ENCODE measurements at places on chromosomes 5 and 9.

- no peak for DNase-seq
Observed at GRCh38 chr9:93577078-93577974, 942 bp downstream of the PHF2 start.

DNA sequence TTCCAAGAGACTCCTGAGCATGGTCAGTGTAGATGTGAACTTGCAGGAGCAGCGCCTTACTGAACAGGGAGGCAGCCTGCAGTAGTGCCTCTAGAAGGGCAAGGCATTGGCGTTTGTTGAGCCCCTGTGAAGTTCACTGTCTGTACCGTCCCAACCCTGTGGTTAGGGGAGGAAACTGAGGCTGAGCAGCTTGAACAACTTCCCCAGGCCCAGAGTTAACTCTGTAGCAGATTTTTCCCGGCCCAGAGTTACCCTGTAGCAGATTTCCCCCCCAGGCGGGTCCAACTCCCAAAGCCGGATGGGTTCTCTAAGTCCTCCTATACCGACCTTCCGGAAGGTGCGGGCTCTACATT, 9.6 kb downstream of the LMX1B start:
- DNase-seq = no peak

DNA sequence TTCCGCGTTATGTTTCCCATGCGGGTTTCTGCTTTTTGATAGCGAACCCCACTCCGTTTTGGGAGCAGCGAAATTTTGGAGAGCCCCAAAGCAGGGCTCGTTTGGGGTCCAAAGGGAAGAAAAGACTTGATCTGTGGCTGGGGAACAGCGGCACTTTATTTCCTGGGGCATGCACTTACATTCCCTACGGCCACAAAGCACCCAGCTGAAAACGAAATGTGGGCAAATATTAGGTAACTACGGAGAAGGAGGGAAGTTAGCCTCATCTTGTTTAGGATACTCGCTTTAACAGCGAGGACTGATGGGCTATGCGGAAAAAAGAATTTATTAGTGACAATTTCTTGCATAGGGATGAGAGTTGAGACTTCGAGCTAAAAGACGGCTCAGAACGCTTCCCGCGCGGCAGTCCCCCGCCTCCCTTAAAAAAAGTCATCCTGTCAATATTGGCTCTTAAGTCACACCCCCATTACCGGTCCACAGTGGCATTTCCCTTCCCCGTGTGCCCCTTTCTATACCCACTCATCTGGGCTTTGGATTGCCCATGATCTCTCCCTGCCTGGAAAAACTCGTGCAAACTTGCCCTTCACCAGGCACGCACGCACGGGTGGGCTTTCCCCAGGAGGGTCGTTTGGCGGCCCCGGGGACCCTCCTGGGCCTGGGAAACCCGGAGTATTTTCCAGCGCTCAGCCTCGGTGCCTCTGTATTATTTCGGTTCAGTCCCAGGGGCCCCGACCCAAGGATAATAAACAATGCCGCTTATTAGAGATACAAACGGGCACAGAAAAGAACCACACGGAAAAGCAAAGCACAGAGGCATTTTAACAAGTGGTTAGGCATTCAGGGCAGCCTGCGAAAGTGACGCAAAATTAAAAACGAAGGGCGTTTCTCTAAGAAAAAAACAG, 35.8 kb upstream of the NFIB start:
- no peak for DNase-seq

DNA sequence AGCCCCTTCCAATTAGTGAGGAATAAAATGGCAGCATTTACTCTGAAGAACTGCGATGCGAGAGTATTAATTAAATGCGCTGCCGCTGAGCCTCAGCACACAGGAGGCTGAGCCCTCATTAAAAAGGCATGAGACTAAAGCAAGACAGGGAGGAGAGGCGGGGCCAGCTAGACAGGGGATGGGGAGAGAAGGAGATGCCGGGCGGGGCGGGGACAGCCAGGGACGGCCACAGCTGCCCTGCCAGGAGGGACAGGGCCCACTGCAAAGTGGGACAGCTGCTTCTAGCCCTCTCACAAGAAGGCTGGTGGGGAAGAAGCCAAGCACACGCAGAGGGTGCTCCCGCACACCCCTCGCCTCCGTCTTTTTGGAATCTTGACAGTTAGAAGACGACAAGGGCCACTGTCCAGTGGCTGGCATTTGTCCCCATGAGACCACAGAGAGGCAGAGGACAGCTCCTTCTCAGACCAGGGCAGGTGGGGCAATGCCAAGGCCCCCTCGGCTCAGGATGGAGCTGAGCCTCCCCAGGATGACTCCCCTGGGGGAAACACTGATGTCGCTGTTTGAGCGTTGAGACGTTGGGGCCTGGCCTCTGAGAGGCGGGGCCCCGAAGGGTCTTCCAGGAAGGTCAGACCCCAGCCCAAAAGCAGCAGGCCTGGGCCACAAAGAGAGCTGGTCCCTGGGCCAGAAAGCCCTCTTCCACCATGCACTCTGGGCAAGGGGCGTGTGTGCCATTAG, 26.9 kb downstream of the ADAMTS2 start:
- no peak for DNase-seq

- no peak for DNase-seq
Observed at GRCh38 chr5:179410291-179411160, 65.3 kb upstream of the ADAMTS2 start.

DNA sequence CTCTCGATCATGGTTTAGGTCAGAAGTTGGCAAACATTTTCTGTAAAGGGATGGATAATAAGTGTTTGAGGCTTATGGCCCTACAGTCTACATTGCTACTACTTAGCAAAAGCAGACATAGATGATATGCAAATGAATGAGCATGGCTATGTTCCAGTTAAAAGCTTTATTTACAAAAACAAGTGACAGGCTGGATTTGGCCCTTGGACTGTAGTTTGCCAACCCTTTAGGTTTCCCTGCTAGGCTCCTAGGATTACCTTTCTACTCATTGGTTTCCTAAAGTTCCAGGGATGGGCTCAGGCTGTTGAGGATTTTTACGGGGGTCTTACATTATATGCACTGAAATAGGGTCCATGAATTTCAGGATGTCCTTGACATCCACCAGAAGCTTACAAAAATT, 57.5 kb downstream of the GPR21 start:
- DNase-seq = no peak

GRCh38 chr5:158797498-158797845, 302.2 kb downstream of the EBF1 start:
- no peak for DNase-seq

DNA sequence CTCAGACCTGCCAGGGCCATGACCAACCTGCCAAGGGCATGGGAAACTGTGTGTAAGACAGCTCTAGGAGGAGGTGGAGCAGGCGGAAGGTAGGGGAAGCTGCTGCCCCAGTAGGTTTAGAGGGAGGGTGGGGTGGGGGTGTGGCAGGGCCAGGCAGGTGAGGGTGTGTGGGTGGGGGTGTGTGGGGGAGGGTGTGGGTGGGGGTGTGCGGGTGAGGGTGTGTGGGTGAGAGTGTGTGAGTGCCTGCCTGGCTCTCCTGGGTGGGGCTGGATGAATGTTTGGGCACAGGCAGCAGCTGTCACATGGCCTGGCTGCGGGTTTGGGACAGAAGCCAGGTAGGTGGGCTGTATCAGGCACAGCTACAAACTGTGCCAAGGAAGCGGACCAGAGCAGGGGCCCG, 8.8 kb upstream of the N4BP3 start:
- no peak for DNase-seq

DNA sequence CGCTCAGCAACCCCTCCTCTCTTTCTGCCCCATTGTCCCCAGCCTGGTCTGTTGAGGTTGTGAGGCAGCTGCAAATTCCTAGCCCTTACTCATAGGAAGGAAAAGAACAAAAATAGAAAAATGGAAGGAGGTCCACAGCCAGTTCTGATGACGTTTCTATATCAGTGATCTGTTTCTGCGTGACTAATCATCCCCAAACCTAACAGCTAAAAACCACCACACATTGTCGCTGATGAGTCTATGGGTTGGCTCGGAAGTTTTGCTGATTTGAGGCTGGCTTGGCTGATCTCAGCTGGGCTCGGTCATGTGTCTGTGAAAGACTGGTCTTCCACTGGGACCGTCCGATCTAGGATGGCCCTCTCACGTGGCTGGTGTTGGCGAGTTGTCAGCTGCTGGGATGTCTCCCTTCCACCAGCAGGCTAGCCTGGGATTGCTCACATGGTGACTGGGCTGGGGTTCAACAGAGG, 200.6 kb upstream of the ZNF618 start:
- no peak for DNase-seq

GRCh38 chr9:95762322-95762721, 113.2 kb upstream of the ERCC6L2 start:
- DNase-seq = no peak

DNA sequence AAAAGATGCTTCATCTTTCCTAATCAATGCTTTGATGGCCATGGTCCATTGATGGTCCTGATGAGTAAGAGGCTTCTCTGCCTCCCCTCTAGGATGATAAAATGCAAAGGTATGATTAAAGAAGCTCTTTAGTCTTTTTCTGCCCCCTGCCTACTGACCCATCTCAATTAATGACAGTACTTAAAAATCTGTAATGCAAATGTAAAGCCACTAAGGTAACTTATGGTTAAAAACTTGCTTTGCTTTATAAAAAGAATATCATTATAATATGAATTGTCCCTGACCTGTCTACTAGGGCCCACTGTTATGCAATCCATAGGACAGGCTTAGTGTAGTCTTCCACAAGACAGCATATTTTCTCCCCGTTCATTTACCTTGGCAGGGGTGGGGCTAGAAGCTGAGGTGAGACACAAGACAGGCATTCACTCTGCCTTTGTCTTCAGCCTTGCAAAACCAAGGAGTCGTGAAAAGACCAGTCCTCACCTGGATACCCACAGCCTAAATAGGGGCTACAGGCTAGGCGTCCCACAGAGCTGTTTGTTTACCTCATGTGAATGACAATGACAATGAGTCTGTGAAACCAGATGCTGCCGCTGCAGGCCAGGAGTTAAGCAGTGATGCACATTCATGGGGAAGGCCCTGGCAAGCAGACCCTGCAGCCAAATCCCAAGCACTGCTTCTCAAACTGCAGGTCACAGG, 60.4 kb downstream of the BNC2 start:
- DNase-seq = no peak

- DNase-seq = no peak
Observed at GRCh38 chr5:107813559-107813958, 142.8 kb upstream of the EFNA5 start.

GRCh38 chr5:78591138-78591612, 57.4 kb downstream of the LHFPL2 start:
- no peak for DNase-seq

GRCh38 chr5:98397081-98397480, 376.4 kb upstream of the RGMB start:
- no peak for DNase-seq
